Activated naive CD4-positive, alpha-beta T cell treated with anti-CD3 and anti-CD28 coated beads, Interleukin-2, amount 50 U/mL, for 16 hours (primary cell): ENCODE measurements at places on chromosomes 7 and 10.
A peak's percentile ranks its signal among the peaks of the same experiment; 100 is the strongest.

DNA sequence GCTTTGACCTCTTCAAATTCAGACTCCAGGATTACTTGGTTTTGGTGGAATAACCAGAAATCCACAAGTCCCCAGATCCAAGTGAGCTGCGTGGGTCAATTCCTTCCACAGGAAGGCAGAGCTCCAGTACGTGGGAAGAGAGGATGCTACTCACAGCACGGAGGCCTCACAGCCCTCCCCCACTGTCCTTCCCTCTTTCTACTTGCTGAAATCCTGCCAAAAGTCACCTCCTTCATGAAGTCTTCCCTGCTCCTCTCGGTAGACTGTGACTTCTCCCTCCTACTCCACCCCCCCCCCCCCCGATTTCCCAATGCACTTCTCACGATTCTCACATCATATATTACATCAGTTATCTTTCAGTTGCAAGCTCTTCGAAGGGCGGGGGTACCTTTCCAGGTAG, 12.3 kb downstream of the CAMK2G start:
- no peak for DNase-seq

DNA sequence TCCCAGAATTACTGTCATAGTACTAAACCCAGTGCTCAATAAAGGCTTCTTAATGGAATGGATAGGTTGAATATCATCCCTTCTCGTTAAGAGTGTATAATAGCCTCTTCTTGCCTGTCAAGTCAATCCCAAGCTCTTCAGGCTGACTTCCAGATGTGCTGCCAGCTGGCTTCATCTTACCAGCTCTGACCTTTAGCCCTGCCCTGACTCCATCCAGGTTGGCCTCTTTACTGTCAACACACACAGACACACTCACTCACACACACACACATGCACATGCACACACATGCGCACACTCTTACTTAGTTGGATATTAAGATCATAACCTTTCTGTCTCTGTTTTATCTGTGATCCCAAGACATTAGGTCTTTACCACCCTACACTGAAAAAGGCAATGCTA, 49.1 kb downstream of the ASB4 start:
- no peak for DNase-seq

GRCh38 chr10:99524050-99524666, 8.6 kb upstream of the NKX2-3 start:
- no peak for DNase-seq

DNA sequence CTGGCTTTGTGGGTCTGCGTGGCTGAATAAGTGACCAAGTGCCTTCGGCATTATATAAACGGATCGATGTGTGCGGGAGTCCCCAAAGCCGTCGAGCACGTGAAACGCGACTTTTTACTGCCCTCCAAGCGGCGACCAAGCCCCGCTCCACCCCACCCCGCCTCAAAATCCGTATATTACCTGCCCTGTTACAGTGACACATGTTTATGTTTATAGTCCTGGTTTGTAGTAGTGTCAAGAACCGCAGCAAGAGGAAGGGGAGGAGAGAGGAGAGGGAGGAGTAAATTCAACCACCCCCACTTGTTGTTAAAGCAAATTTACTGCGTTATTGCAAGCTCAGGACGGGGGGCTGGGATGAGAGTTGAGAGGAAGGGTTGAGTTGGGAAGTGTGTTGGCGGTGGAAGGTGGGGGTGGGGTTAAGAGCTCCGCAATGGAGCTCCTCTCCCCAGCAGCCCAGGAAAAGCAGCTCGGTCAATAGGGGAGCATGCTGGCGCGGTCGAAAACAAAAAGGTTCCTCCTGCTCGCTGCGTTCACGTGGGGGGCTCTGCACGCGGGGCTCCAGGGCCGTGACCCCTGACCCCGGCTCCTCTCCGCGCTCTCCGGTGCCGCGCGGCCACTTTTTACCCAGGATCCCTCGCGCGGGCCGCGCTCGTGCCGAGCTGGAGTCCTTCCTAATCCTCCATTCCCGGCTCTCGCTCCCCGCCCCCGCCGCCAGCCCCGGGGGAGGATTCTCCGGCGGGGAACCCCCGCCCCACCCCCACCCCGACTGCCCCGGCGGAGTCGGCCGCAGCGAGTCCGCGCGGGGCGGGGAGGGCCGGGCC, at the start of gene SKIDA1:
Gene SKIDA1, minus strand, starts transcription at position 316 of the 821 bp plus-strand sequence. CDS start 7,860 bp downstream, outside the sequence.
- peak; percentile 68 for DNase-seq

- no peak for DNase-seq
Measured at GRCh38 chr7:108367946-108368345, 88.3 kb downstream of the NRCAM start.

GRCh38 chr7:22317632-22318031, 39.3 kb downstream of the RAPGEF5 start:
- no peak for DNase-seq
